Activated T-helper 17 cell treated with anti-CD3 and anti-CD28 coated beads, Interleukin-2, amount 50 U/mL, for 72 hours (primary cell): ENCODE measurements at places on chromosomes 12 and 14. TPM values are rescaled to one million over a fixed set of nuclear protein-coding genes. Genes with fewer than 3 reads are reported as not detected.

- ATAC-seq: peak; percentile 64
Observed at GRCh38 chr12:52691076-52691840, 11.1 kb upstream of the KRT1 start.

DNA sequence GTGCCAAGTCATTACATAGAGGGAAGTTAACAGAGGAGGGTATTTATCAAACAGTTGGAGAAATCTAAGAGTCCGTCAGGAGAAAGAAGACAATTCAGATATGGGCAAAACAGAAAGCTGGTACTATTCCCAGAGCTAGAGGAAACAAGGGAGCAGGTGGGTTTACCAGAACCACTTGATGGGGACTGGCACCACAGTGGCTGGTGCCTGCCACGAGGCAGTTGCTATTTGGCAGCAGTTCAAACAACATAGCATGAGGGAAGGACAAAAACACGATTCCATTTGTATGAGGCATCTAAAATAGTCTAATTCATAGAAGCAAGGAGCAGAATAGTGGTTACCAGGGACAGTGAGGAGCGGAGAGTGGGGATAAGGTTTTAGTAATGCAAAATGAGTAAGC, 24.6 kb upstream of the KLRD1 start:
- no peak for ATAC-seq

GRCh38 chr14:104600141-104600643, 4.4 kb downstream of the TMEM179 start:
- ATAC-seq: no peak

- no peak for ATAC-seq
Observed at GRCh38 chr14:105123981-105124765, 44.4 kb downstream of the JAG2 start.

GRCh38 chr12:11941606-11942337, 129.0 kb upstream of the BCL2L14 start:
- ATAC-seq: no peak

GRCh38 chr12:2317772-2318171, 265.0 kb downstream of the CACNA1C start:
- ATAC-seq: no peak

GRCh38 chr12:131989021-131989420, 39.3 kb downstream of the EP400 start:
- no peak for ATAC-seq

- ATAC-seq: no peak
Observed at GRCh38 chr14:54580933-54581332, 14.0 kb downstream of the SAMD4A start.

DNA sequence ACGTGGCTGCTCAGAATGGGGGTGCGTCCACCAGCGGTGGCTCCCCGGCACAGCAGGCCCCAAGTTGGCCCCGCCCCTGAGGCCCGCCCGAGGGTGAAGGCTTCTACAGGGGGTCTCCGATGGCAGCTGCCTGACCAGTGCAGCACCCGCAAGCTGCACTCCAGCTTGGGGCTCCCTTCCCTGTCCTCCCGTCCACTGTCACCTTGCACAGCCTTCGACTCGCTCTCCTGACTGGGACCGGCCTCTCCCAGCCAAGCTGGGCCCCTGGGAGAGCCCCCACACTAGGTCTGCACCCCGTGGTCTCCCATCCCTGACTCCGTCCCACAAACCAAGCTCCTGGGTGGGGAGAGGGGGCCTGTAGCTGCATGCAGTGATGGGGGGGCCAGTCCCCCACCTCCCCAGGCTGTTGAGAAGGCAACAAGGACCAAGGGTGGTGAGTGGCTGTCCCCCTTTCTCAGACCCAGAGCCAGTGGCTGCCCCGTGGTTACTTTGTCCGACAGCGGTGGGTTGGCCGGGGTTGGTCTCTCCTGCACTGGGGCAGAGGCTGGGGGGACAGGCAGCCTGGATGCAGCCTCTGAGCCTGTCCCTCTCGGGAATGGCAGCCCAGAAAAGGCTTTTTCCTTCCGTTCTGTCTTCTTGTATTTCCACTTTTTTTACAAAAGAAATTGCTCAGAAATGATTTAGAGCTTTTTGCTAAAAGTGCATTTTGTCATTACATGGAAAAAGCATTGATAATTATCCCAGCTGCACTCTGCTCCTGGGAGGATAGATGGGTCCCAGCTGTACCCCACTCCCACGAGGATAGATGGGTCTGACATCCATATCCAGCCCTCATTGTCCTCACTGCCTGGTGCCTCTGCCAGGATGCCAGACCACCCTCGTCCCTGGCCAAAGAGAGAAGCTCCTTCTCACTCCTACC, 217.0 kb downstream of the KIF26A start:
- ATAC-seq: no peak

DNA sequence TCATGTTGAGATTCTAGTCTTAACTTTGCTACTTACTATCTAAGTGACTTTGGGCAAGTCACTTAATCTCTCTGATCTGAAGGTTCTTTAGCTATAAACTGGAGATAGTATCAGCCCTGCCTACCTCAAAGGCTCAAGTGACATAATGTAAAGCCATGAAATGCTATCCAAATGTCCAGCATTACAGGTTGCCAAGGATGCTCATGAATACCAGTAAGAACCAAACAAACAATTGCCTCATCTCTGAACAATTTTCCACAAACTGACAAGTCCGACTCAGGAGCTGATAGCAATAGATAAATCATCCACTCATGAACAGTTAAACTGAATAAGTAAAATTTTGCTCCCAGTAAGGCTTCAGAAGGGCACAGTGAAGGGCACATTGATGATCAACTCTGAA, 51.5 kb downstream of the LMNTD1 start:
- no peak for ATAC-seq

GRCh38 chr14:54200726-54201125, 196.1 kb upstream of the CDKN3 start:
- no peak for ATAC-seq

DNA sequence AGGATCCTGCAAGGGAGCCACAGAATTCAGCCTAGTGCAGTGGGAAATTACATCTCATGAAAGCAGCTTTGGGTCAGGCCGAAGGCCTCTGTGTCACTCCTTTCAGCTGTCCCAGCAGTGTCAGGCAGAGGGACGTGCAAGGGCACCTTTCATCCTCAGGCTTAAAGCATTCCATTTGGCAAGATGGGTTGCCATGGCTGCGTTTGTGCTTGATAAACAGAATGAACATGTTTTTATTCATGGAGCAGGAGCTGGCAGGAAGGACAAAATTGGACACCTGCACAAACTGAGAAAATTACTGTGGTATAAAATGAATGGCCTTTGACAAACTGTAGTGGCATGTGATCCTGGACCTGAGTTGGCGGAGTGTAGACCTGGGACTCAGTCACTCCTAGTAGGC, 29.4 kb downstream of the ACAD10 start:
- no peak for ATAC-seq

DNA sequence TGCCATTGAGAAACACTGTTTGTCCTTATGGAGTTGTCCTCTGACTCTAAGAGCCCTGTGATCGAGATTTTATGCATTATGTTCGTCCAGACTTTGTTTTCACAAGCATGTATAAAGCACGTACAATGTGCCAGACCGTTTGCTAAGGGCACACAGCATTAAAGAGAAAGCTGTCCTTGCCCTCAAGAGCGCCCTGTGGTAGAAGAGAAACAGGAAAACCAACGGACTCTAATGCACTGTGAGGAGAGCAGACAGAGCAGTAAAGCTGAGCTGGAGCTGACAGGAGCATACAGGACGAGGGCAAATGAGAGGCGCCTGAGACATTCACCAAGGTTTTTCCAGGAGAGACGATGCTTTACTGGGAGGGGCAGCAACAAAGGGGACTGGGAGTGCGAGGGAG, 66.2 kb upstream of the OVCH1 start:
- ATAC-seq: no peak

GRCh38 chr12:26135010-26135420, 10.2 kb upstream of the BHLHE41 start:
- no peak for ATAC-seq

The SLC4A8 gene
- 2.2 TPM for total RNA-seq

The AQP6 gene
- total RNA-seq: not detected

The RNASE1 gene
- total RNA-seq: 0.56 TPM

The FLVCR2 gene
- total RNA-seq: 18.5 TPM

The CELA1 gene
- not detected for total RNA-seq
